ENCODE measurements at places on chromosomes 3 and 15. TPM values are rescaled to one million over a fixed set of nuclear protein-coding genes. Genes with fewer than 3 reads are reported as not detected.

- DNase-seq: no peak
These were observed 194.9 kb downstream of the FOXP1 start for GRCh38 chr3:71388535-71389120.

GRCh38 chr3:196207833-196208607 is 3.2 kb downstream of the ZDHHC19 start:
- no peak for DNase-seq

DNA sequence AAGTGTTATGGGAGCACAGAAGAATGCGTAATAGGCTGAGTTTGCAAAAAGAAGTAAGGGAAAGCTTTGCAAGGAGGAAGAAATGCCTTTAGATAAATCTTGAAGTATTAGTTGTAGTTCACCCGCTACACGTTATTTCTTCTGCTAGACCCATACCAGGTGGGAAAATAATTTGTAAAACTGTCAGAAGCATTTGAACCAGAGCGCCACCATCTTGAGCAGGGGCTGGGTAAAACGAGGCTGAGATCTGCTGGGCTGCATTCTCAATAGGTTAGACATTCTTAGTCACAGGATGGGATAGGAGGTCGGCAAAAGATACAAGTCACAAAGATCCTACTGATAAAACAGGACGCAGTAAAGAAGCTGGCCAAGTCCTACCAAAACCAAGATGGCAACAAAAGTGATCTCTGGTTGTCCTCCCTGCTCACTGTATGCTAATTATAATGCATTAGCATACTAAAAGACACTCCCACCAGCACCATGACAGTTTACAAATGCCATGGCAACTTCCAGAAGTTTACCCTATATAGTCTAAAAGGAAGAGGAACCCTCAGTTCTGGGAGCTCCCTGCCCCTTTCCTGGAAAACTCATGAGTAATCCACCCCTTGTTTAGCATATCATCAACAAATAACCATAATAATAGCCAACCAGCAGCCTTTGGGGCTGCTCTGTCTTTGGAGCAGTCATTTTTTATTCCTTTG is 50.0 kb upstream of the ZNF280D start:
- no peak for DNase-seq

GRCh38 chr15:61444585-61444984 is 215.5 kb upstream of the RORA start:
- no peak for DNase-seq

DNA sequence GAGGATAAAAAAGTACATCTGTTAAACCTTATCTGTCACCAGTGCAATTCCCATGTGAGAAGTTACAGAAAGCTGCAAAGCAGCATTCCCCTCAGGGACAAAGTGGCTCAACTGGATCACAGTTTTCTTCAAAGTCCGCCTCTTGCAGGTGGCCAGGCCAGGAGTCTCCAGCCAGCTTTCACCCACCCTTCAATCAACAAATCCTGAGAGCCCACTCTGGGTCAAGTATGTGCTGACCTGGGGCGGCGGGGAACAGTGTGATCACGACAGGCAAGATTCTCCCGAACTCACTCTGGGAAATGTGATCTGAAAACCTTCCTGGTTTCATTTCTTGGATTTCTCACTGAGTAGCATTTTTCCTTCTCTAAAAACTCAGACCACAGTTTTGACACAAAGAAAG is 39.2 kb downstream of the RFT1 start:
- no peak for DNase-seq

The CLEC3B gene
- polyA plus RNA-seq: 111 TPM

The A4GNT gene
- not detected for polyA plus RNA-seq

DNA sequence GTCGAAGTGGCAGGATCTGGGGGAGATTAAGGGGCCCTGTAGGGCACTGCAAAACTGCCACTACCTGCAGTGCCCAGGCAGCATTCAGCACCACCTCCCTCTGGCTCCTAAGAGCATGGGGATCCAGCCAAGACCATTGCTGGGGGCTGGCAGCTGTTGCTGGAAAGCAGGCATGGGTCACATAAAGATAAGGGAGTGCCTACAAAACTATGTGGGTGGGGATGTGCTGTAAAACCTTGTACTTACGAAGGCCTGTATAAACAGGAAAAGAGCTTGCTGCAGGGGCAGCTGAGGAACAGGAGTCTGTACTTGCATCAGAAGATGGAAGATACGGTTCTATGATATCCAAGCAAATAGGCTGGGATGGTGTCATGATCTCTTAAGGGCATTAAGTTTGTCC is 27.1 kb downstream of the IL20RB start:
- DNase-seq: no peak

The CX3CR1 gene
- polyA plus RNA-seq: 4.4 TPM

GRCh38 chr15:98904544-98904943 is 103.0 kb downstream of the PGPEP1L start:
- no peak for DNase-seq

The OR5K2 gene
- polyA plus RNA-seq: 0.73 TPM

DNA sequence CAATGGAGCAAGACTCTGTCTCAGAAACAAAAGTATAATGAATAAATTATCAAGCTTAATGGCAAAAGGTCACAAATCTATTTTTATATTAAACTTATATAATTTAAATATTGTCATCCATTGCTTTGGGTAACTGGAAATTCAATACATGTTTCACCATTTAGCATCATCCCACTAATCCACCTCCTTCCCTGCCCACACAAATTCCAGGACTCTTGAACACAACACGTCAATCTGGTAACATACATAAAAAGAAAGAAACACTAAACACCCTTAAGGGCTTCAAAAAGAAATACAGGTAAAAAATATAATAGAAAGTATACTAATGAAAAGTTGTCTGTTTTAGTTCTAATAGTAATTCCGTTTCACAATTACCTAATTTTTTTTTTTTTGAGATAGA is 149.4 kb downstream of the STAG1 start:
- no peak for DNase-seq

The PML gene
- 32.9 TPM for polyA plus RNA-seq

DNA sequence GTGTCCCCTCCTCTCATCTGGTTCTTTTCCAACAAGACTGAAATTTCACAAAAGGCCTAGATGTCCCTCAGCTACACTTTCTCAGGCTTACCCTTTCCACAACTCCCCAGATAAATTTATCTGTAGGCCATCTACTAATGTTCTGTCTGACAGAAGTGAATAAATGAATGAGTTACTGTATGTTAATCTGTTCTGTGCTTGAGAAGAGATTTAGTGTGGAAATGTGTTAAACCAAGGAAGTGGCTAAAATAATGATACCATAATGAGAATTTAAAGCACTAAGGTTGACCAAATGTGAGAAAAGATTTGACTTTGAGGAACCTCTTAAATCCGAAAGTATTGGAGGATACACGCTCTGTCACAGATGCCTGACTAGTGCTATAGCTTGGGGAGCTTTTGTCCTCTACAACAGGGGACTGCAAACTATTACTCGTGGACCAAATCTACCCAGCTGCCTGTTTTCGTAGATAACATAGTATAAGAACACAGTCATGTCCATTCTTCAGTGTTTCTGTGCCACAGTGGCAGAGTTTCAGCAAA is 74.8 kb upstream of the P2RY1 start:
- DNase-seq: no peak
